Activated naive CD4-positive, alpha-beta T cell (primary cell): ENCODE measurements at places on chromosomes 16 and 17.

DNA sequence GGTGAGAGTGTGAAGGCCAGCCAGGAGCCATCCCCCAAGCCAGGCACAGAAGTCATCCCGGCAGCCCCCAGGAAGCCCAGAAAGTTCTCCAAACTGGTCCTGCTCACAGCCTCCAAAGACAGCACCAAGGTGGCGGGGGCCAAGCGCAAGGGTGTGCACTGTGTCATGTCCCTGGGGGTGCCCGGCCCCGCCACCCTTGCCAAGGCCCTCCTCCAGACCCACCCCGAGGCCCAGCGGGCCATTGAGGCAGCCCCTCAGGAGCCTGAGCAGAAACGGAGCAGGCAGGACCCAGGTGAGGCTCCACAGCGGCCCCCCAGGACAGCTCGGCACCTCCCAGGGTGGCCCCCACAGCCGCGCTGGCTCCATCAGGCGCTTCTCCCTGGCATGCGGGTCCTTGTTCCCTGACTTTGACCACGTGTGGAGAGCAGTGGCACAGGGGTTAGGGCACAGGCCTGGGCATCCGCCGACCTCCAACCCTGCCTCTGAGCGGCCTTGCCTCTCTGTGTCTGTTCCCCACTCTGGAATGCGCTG, 13.5 kb downstream of the FLYWCH2 start:
- DNase-seq: no peak

DNA sequence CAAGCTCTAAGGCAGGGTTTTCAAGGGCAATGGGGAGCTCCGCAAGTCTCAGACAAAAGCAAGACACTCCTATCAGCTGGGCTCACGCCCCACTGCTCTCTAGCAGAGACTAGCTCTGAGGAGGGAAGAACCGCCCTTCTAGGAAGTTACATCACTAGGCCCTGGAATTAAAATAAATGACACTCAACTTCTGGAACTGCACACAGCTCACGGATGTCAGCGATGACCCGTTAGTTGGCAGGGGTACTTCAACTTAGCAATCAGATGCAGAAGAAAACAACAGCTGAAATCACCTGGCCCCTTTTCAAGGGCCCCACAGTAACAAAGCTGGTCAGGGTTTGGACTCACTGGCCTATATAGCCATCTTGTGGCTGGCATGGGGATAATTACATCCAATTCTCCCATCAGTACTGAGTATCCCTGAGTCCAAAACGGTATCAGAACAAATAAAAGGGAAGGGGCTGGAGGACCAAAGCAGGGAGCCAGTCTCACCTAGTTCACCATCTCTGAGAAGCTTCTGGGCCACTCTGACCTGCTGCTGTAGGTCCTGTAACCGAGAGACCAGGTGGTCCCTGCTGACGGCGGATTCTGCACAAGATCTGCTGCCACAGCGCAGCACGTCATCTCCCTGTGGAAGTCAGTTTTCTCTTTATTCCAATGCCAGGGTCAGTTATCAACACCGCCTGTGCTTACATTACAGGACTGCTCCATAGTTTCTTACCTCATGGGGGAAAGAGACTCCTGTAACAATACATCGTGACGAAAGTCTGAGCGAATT, 22.2 kb downstream of the SERPINF1 start:
- DNase-seq: no peak

GRCh38 chr16:51163366-51163765, 12.3 kb upstream of the SALL1 start:
- no peak for DNase-seq

DNA sequence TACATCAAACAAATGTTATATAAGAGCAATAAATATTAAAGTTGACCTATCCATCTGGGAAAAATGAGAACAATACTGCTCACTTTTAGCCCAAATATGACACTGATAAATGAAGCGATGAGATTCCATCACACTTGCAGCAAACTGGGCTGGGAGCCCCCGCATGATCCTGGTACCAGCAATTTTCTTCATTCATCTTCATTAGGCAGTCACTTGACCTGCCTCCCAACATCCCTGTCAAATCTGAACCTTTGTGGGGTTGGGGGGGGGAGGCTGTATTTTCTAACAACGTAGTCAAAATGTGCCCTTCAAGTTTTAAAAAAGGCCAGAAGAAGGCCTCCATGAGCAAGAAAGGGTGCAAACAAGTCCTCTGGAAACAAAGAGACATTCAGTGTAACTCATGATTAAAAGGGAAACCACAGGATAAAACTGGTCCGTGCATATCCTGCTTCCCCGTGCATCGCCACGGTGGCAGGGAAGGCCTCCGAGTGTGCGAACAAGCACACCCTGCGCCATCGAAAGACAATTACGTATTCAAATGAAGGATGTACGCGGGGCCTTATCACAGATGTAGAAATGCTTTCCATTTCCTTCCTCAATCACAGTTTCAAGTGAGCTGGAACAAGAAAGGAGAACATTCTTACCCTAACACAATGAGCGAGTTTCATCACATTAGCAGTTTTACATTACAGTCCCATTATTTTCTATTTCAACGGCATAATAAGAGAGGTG, 48.4 kb downstream of the TOX3 start:
- no peak for DNase-seq

DNA sequence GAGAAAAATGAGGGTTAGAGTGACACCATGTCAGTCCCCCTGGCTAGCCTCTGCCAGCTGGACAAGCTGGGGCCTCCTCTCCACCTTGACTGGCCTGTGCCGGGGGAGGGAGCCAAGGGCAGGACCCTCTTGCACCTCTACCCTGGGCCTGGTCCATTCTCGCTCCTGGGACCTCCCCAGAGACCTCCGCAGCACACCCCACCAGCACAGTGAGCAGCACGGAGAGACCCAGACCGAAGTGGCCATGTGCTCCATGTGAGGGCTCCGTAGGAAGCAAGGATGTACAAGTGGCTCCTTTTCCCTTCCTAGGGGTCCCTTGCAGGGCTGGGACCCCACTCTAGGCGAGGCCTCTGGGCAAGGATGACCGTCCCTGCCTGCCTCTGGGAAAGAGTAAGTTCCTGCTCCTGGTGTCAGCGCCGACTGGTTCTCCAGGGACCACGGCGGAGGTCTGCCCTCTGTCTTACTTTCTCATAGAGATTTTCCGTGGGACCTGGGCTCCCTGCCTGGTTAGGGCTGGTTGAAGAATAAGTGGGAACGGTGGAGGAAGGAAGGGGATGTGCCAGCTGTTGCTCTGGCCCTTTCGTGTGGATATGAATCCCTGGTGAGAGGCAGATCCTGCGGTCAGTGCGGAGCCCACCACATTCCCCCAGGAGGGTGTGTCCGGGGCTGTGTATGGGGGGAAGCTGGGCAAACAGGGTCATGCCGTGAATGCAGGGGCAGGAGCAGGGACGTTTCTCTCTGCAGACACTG, 124.2 kb downstream of the METRNL start:
- DNase-seq: no peak

DNA sequence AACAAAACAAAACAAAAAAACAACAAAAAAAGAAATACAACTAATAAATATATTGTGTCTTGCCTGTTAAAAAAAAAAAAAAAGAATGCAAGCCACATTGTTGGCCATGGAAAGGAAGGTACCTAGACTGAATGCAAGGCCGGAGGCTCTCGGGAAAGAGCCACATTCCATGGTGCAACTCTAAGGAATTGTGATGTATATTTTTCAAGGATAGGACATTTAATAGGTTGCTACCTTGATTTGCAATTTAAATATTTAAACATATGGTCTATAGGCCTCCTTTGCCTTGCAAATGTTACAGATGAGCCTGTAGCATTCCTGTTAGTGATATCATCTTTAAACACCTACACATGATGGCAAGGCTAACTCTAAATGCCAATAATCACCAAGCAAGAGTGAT, 650.9 kb downstream of the TOX3 start:
- no peak for DNase-seq

DNA sequence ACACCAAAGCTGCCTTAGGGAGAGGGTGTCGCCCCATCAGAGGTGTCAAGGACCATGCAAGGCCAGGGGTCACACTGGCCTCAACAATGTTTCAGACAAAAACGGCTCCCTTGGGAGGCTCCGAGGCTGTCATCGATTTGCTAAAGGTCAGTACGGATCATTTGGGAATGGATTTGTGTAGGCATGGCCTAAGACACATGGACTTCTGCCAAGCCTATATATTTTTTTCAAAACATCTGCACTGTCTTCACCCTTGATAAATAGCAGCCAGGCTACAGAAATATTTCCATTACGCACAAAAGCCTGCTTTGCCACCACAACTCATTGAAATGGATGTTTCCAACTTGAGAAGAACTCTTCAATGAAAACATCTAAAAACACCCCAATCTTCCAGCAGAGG, 10.3 kb downstream of the CUEDC1 start:
- DNase-seq: no peak

GRCh38 chr16:84932681-84933080, 78.7 kb downstream of the ZDHHC7 start:
- DNase-seq: no peak

GRCh38 chr16:78405833-78406232, 306.4 kb downstream of the WWOX start:
- DNase-seq: no peak

DNA sequence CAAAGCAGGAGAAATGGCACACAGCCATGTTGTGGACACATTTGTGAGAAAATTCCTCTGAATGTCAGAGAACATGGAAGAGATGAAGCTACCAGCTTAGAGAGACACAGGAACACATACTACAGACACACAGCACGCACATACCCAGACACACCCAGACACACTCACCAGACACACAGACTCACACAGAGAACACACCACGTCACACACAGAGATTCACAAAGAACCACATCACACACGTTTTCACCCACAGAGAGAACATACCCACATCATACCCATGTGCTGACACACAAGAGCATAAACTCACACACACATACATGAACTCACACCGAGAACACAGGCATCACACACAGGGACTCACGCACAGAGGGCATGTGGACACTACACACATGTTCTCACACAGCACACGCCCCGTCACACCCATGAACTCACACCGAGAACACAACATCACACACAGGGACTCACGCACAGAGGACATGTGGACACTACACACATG, 124.9 kb downstream of the METRNL start:
- DNase-seq: no peak

- DNase-seq: no peak
Measured at GRCh38 chr17:73969956-73970355, 233.5 kb upstream of the RPL38 start.

- no peak for DNase-seq
Measured at GRCh38 chr16:3092501-3092941, 6.6 kb downstream of the ZSCAN10 start.

DNA sequence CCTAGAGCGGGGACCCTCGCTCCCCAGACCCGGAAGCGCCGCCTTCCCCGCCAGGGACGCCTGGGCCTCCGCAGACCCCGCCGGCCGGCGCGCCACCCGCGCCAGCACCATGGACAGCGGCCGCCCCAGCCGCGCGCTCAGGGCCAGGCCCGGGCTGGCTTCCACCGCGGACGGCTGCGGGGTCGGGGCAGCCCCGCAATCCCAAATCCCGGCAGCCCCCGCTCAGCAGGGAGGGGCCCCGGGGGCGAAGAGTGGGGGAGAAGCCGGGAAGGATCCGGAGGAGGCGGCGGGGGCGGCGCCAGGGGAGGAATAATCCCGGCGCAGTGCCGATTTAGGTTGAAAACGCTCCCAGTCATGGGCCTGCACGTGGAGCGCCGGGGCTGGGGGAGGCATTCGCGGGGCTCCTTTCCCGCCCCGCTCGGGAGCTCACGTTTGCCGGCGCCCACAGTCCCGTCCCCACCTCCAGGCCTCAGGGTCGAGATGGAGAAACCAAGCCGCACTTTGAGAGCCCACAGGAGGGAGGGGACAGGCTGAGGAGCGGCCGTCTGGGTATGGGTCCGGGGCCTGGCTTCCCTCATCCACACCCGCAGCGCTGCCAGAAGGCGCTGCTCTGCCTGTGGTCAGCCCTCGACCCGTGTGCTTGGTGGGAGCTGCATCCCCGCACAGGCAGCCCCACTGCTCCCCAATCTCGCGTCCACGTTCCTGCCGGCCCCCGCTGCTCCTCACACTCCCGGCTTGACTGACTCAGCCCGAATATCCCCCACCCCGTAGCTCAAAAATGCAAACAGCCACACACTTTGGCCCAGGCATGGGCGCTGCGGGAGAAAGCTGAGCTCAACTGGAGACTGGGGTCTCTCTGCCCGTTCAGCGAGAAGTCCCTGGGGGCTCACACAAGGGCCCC, 4.7 kb downstream of the FBXL16 start:
- no peak for DNase-seq

DNA sequence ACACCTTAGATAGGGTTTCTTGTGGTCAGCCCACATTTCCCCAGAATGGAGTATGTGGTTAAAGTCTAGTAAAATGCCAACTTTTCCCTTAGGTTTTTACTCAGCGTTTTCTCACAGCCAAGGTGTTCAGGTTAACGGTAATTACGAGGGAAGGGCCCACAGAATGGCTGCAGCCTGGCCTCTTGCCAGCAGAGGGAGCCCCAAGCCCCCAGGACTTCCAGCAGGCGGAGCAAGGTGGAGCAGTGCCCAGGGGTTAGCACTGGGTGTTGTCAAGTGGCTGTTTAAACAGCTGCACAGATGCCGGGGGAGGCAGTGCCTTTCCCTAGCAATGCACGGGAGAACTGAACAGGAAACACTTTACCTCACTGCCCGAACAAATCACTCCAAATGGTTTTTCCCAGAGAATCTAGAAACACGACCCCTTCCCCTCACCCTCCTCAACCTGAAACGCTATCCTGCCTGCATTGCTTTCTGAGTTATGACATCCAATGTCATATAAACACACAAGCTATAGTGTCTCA, 6.6 kb downstream of the PHB1 start:
- peak; percentile 80 for DNase-seq
